ENCODE measurements at places on chromosomes 1 and 21.

DNA sequence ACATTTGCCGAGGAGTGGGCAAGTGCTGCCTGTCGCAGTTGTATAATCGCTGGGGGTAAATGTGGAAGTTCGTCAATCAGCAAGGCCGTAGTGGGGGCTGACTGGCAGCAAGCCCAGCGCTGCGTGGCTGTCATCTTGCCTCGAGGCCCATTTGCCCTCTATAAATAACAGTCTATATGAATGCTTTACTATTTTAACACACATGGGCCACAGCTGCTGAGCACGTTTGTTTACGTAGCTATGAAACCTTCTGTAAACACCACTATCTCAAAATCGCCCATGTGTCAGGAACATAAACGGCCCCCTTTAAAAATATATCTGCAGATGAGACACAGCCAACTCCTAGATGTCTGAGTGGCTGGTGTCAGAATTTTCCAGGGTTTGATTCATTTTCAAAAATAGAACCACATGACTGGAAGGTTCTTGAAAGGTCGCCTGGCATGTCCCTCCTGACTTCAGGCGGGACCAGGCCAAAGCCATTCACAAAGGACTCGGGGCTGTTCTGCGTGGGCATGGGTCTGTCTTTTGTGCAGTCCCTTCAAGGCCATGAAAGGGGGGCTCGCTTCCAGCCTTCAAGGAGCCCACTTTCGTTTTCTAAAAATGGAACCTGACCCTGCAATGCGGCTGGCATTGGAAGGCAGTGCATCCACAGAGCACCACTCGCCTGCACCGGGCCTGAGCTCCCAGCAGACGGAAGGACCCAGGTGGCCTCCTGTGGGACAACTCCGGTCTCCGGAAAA is 205.5 kb downstream of the KCNJ6 start:
- DNase-seq: no peak

- no peak for DNase-seq
These were observed 211.6 kb downstream of the LRRC40 start for GRCh38 chr1:69993810-69994209.

- DNase-seq: no peak
These were observed 86.1 kb downstream of the VPS26C start for GRCh38 chr21:37181059-37181458.

DNA sequence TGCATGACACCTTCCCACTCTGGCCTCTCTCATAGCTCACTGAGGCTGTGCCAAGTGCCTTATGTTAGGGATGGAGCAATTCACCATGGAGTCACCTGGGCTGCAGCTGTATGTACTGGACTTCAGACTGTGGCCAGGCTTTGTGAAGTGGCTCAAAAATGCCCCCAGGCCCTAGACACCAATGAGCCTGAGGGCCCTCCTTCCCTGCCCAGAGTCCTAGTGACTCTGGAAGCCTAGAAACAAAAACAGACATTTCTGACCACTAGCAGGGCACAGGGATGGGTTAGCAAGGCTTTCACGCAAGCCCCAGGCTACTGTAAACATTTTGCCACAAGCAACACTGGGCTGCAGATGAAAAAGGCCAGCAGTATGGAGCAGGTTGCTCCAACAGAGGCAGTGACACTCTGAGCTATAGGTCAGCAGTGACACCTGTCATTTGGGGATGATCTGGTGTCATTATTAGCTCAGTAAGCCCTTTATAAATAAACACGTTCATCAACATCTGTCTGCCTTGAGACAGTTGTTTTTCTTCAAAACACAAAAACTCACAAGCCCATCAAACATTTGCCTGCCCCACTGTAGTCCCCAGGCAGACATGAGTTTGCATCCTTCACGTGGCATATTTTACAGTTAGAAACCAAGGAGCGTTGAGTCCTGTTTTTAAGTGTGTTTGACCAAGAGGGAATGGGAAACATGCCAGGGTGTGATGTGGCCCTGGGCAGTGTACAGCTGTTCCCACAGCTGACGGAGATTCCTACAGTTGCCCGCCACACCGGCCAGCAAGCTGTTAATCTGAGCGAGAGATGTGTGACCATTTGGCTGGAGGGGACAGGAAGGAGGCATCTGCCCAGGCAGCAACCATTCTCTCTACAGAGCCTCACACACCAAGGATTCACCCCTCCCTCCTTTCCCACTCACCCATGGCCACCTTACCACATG is 66.8 kb downstream of the KCNN3 start:
- DNase-seq: no peak

DNA sequence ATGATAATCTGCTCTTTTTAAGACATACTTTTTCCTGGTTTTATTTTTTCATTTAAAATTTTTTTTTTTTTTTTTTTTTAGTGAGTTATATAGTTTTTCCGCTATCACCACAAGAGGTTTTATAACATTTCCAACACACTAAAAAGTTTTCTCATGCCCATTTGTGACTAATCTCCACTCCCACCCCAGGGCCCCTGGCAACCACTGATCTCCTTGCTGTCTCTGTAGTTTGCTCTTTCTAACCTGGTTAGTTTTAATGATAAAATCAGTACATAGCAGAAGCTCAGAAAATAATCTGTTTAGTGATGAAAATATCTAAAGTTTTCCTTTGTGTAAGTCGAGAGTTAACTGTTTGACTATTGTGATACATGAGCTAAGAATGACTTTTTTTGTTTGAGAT is 41.8 kb downstream of the IARS2 start:
- DNase-seq: no peak

DNA sequence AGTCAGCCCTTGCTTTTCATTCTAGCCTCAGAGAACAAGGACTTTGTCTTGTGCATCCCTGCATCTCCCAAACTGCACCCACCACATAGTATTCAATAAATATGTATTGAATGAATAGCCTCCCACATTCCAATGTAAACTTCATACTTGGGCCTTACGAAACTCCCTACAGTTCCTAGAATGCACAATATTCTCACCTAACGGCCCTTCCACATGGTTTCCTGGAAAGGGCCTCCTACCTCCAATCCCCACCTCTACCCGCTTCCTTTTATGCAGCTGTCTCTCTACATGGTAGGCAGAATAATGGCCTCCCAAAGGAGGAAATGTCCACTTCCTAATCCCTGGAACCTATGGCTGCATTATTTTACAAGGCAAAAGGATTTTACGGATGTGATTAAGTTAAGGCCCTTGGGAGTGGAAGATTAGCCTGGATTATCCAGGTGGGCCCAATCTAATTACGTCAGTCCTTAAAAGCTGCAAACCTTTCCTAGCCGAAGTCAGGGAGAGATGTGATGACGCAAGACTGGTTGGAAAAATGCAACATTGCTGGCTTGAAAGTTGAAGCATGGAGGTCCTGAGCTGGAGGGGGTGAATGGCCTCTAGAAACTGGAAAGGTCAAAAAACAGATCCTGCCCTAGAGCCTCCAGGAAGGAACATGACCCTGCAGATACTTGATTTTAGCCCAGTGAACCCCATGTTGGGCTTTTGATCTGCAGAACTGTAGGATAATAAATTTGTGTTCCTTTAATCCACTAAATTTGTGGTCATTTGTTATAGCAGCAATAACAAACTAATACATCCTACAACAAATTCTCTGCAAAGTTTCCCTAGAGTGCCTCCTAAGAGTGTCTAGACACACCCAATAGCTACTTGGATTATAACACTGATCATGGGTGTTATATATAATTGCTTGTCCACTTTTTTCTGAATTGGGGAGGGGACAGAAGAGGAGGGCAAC is 5.2 kb upstream of the PIK3C2B start:
- DNase-seq: no peak

GRCh38 chr1:201169203-201169602 is 14.9 kb upstream of the TMEM9 start:
- no peak for DNase-seq

Measured in KG1 (cell line).